ENCODE measurements at places on chromosomes 6 and 20.

DNA sequence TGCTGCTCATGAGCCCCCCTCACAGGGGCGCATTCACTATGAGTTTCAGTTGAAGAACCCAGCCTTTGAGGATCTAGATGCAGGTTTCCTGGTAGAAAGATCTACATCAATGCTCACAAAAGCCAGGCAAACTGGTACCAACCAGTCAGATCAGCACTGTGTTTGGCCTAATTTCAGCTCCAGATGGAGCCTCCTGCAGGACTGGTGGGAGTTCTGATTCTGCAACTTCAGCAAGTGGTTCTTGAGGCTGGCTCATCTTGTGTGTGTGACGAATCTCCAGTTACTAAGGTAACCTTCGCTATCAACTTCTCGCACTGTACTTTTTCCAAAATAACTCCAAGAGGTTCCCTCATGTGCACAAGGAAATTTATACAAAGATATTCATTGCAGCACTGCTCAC, 118.8 kb downstream of the ZMYND8 start:
- DNase-seq = no peak

DNA sequence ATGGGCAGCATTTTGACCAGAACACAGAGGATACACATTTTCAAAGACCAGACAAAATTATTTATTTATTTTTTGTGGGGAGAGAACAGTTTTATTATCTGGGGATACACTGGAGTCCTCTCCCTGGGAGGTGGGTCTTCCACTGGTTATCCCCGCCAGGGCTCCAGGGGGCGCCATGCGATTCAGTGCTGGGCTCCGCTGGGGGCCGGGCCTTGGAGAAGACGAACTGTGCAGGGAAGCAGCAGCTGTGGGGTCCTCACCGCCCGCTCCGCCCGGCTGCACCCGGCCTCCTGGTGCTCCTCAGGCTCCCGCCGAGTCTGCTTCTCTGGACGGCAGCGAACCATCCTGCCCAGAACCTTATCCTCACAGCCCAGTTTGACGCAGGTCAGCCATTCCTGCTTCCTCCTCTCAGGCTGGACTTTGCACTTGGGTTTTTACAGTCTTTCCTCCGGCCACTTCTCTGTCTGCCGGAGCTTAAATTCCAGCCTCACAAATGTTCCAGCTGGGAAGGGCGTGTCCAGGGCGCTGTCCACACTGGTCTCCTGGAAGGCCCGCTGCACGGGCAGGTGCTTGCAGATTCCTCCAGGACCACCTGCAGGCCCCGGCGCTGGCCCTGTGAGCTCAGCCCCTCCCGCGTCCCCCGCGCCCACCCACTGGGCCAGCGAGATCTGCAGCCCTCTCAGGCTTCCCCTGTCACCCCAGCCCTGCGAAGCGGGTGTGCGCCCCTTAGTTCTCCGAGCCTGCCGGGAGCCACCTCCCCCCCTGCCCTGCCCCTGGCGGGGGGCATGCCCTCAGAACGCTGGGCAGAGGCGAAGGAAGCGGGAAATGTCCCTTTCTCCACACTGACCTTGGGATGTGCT, 1830.0 kb upstream of the DEFB115 start:
- no peak for DNase-seq

- no peak for DNase-seq
These were observed 136.3 kb upstream of the SLC22A23 start for GRCh38 chr6:3593161-3593560.

DNA sequence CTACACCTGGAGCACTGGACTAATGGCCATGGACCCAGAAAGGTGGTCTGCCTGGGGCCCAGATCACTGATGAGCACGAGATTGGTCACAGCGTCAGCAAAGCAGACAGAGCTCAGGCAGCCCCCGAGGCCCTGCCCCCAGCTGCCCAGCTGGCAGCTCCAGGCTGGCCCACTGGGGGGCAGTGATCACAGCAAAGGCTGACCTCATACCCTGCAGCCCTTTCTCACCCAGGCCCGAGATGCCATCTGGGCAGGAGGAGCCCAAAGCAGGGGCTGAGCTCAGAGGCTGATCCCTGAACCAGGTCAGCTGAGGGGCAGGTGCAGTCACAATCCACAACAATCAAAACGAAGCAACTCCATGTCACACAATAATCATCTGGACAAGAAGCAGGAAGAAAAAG, 4.1 kb downstream of the MAP1LC3A start:
- no peak for DNase-seq

- no peak for DNase-seq
These were observed 39.0 kb downstream of the SYTL3 start for GRCh38 chr6:158688860-158689259.

DNA sequence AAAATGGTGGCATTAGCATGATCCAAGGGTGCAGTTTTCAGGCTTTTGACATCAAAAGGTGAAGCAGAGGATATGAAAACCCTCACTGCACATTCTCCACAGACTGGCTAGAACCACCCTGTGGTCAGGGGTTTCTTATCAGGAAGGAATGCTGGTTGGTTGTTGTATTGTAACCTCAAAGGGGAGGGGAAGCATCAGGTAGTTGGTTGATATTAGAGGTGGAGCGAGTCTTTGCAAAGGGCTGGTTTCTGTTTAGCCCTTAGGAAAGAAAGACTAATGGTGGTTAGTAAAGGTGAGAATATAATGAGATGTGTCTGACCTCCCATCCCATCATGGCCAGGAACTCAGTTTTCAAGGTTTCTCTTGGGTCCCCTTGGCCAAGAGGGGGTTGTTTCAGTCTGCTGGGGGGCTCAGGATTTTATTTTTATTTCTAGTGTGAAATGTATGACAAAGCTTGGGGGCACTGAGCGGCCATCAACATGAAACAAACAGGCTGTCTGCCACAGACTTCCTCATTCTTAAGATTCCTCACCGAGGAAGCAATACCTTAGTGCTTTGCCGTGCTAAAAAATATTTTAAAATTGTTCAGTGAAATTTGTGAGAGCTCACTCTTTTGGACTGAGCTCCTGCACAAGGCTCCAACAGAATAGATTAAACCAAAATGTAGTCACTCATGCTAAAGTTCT, 47.5 kb upstream of the PROKR2 start:
- no peak for DNase-seq

DNA sequence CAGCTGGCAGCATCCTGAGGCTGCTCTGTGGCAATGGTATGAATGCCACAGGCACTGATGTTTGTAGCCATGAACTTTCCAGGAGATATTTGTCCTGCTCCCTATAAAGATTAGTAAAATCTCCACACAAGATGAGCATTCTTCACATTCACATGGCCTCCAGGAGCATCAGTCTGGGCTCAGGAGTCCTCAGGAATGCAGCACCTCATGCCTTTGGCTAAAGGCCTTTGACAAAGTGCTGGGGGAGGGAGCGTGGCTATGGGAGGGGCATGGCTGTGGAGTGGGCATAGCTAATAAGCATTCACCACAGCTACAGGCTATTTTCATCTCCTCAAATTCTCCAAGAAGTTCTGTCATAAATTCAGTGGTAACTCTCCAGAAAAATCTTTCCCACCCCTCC, 90.5 kb upstream of the LY86 start:
- no peak for DNase-seq

DNA sequence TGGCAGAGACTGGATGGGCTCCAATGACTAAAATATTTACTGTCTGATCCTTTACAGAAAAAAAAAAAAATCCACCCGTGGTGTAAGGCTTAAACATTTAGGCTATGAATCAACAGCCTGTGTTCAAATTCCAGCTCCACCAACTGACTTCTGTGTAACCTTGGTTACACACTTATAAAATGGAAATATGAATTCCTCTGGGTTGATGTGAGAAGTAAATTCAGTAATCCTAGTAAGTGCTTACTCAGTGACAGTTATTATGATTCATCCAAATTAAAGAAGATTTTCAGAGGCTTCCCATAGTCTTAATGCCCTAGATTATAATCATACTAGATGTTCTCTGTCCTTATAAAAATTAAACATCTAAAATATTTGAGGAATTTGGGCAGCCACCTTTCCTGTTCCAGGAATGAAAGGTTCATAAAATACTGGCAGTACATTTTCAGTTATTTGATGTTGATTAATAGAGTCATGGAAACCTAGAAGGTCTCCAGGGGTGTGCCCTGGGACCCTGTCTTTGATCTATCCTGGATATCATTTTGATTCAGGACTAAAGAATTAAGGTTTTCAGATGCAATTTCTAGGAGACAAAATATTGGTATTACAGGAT, 180.3 kb upstream of the ZNF217 start:
- DNase-seq = peak; percentile 84

- DNase-seq = no peak
These were observed 9.9 kb upstream of the SPATS1 start for GRCh38 chr6:44332585-44332984.

GRCh38 chr6:157227202-157228166, 95.8 kb downstream of the TMEM242 start:
- no peak for DNase-seq

- DNase-seq = no peak
These were observed 85.0 kb upstream of the KIF25 start for GRCh38 chr6:167912494-167912893.

GRCh38 chr20:48535556-48535955, 292.2 kb downstream of the PREX1 start:
- no peak for DNase-seq

GRCh38 chr6:140566781-140567277, 1192.4 kb upstream of the CITED2 start:
- DNase-seq = peak; percentile 19

DNA sequence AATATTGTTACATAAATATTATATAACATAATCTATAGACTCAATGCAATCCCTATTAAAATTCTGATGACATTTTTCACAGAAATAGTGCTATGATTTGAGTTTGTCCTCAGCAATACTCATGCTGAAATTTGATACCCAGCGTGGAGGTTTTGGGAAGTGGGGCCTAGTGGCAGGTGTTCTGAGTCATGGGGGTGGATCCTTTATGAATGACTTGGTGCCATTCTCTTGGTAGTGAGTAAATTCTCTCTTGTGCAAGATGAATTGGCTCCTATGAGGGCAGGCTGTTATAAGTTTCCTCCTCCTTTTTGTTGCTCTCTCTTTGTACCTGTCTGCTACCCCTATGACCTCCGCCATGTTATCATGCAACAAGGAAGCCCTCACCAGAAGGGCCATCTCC, 65.8 kb downstream of the SHPRH start:
- no peak for DNase-seq

GRCh38 chr20:10984913-10985312, 311.1 kb upstream of the JAG1 start:
- no peak for DNase-seq

DNA sequence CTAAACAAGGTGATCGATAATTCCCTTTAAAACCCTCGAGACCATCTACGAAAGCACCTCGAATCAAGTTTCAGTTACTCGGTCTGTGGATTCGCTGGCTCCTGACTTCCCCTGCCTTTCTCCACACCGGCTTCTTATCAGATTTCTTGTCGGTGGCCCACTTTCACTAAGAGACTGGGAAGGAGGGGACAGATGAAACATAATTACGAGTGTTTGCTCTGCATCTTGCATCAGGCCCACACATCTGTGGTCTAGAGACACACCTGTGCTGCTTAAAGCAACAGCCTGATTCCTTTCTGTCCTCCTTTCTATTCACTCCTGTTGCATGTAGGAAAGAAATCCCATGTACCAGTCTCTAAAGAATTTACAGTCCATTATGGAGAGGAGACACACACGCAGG, 37.7 kb downstream of the INSM1 start:
- DNase-seq = no peak
